ENCODE measurements at places on chromosomes 2 and 18.

DNA sequence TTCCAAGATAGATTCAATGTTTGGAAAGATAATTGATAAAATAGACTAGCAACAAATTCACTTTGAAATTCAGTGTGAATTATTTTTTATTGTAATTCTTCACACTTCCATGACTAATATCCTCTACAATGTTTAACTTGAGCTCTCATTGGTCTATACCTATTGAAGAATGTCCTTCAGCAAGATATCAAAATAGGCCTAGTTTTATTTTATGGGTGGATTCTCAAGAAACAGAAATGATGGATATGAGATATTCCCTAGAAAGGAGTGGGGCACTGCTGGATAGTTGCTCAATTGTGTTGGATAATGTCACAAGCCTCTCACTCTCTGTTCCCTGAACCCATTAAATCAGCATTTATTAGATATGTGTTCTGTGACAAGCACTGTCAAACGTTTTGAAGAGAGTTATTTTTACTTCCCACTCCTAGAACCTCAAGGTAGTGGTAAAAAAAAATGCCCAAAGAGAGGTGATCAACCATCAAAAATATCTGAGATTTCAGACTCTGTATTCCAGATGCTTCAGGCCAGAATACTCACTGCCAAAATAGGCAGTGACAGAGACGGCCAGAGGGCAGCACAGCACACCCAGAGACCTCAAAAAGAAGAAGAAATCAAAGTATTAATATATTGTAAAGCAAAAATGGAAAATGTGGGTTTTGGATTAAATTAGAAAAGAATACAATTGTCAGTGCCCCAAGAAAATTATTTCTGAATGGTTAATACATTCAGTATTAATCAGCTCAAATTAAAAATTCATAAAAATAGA is 87.5 kb downstream of the TRIB2 start:
- no peak for DNase-seq

DNA sequence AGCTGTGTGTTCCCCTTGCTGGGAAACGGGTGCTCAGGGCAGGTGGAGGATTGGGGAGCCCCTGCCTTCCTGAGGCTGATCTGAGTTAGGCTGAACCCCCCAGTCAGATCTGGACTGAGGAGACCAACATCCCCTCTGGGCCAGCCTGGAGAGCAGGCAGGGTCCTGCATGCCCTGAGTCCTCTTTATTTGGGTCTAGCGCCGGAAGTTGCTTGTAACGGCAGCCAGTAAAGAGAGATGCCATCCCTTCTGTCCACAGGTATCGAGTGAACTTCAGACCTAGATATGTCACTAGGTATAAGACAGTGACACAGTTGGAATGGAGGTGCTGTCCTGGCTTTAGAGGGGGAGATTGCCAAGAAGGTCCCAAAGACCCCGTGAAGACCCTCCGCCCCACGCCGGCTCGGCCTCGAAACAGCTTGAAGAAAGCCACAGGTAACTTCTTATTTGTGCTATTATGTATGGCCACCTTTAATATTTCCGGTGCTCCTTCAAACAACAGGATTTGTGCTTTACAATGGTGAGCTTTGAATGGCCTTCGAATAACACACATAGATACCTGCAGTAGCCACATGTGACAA is 38.0 kb downstream of the EMILIN2 start:
- DNase-seq = no peak

- DNase-seq = no peak
These were observed 28.3 kb upstream of the UBE2E3 start for GRCh38 chr2:180952082-180952481.

DNA sequence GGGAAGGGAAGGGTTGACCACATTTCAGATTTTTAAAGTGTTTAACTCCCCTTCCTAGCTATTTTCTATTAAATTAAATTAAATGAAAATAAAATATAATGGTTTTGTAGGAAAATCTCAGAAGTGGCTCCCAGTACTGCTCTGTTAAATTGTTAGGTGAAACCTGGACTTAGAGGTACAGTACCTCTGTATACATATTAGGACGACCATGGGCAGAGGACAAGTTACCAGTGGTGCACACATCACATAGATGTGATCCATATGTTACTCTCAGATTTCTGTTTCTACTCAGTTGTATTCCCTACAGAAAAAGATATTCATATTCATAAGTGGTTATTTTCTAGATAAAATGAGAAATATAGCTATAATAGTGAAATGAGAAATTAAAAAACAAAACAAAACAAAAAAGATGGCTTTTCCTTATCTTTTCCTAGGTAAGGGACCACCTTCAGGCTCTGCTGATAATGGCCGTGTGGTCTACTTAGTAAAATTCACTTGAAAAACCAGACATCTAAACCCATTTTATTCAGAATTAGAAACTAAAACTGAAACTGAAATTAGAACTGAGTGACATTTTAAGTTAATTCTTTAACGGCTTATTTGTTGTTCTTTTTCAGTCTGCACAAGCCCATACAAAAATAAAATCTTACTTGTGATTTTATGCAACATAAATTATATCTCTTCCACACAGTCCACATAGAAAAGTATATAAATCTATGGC is 832.5 kb upstream of the CHAC2 start:
- DNase-seq = no peak

- no peak for DNase-seq
These were observed 15.0 kb upstream of the ME2 start for GRCh38 chr18:50863840-50864375.

DNA sequence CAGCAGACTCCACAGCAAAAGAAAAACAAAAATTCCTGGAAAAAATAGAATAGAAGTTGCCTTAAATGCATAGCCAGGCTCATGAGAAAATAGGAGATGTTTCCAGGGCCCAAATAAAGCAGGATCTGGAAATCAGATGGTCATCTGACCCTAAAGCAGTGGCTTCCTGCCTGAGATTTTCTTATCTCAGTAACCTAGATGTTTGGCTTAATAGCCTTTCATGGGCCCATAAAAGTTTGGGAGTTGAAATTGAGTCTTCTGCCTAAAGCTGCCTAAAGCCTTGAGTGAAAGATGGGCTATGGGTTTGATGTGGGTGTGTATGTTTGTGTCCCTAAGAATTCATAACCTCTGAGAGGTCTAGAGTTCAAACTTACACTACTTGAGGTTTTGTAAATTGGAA is 149.1 kb downstream of the ANTXR1 start:
- no peak for DNase-seq

DNA sequence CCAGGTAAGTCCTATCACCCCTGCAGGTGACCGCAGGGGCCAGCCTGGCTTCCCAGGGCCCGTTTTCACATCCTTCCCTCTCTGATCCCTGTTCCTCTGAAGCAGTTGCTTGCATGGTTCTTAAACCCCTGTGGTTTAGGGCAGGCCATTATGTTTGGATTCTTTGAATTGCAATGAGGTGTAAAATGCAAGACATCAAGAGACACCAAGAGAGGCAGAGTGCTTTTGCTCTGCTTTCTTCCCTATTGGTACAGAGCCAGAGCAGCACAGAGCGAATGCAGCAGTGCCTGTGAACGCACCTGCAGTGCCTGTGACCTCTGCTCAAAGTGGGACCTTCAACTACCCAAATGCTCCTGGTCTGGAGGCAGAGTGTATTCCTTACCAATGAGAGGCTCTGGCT is 7.6 kb downstream of the RFX8 start:
- DNase-seq = no peak

- DNase-seq = no peak
These were observed 113.3 kb upstream of the ACVR1C start for GRCh38 chr2:157741819-157742484.

DNA sequence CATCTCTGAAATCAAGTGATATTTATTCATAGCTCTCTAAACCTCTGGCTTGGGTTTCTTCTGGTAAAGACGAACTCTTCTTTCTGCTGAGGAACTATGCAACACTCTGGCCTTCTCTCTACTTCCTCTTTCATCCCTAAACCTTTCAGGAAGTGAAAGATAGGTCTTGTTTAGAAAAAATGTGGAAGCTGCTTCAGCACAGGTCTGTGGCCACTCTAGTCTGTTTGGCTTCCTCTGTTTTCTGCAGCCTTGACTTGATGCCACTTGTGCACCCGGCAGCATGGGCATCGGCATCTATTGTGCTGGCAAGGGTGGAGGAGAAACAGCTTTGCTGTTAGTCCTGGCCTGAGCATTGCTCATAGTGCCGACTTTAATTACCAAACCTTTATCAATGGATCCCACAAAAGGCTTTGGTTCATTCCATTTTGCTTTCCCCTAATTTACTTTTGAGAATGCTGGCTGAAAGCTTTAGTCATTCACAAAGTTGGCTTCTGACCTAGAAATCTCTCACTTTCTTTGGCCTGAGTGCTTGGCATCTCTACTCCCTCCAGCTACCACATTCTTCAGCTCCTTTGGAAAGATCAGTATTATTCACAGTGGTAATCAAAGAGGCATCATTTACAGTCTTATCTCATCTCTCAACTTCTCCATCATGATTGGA is 32.0 kb upstream of the GPR39 start:
- DNase-seq = no peak
